ENCODE measurements at places on chromosomes 7 and 10. TPM values are rescaled to one million over a fixed set of nuclear protein-coding genes. Genes with fewer than 3 reads are reported as not detected.
A peak's percentile ranks its signal among the peaks of the same experiment; 100 is the strongest.

GRCh38 chr7:138838166-138838565 is 40.2 kb upstream of the ATP6V0A4 start:
- no peak for DNase-seq

GRCh38 chr10:16562891-16563290 is 41.2 kb upstream of the C1QL3 start:
- DNase-seq = no peak

- DNase-seq = no peak
Observed at GRCh38 chr10:113498997-113499396, 53.9 kb upstream of the HABP2 start.

GRCh38 chr10:44293842-44294241 is 91.1 kb downstream of the CXCL12 start:
- DNase-seq = peak; percentile 60

DNA sequence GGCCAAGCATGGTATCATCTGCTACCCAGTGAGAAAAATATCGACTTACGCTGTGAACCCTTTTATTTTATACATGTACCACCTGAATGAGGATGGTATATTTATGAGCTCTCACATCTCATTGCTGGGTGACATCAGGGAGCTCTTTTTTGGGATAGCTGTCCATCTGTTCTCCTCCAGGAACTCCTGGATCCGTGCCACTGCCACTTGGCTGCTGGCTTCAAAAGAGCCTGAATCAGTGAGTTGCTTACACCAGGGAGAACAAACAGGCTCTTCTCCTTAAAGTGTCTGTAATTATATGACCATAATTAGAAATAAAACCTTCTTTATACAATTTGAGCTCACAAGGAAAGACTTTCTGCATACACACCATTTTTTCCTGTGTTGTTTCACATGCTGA is 106.2 kb downstream of the KAT6B start:
- peak; percentile 83 for DNase-seq

DNA sequence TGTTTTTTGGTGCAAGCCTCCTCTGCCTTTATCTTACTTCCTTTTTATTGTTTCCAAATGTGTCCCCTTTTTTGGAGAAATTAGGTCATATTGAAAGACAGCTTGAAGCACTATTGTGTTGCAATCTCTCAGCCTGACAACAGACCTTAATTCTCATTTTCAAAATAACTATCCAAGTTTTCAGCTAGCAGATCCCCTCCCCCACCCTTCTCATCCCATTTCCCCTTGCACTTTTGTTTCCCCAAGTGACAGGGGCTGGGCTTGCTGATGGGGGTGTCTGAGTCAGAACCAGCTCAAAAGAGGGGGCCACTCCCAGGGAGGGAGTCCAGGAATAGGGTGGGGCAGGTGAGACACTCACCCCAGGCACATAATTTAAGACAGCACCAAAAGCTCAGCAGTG is 75.3 kb downstream of the MKI67 start:
- DNase-seq = no peak

DNA sequence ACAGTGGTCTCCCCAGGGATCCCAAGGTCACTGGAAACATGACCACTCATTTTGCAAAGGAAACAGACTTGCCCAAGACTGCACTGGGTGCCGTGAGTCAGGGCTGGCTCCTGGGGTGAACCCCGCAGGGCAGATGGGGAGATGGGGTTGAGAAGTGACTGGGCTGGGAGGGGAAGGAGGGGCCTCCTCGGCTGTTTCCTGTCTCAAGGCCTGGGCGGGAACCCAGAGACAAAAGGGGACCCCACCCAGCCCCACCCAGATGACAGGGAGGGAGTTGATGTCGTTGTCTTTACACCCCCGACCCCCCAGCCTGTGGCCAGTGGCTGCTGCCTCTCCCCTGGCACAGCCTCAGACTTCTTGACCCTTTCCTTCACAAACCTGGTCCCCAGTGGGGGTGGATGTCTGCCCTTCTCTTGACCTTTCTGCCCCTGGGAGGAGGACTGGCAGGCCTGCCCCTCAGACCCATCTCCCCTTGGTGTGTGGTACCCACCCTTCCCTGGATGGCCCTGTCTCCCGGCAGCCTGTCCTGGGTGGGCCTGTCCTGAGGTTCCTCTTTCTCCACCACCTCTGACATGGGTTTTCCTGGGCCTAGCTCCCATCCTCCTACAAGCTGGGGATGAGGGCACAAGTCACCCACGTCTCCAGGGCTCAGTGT is 1.4 kb downstream of the MYO1G start:
- no peak for DNase-seq

FAM237B gene
- total RNA-seq = not detected

GRID2IP gene
- total RNA-seq = not detected

COA1 gene
- total RNA-seq = 76.5 TPM

AMPH gene
- total RNA-seq = 2.6 TPM
